ENCODE measurements at places on chromosomes 2 and 18.

GRCh38 chr2:190415794-190416775 lies 7.9 kb downstream of the MFSD6 start:
- no peak for DNase-seq

- DNase-seq: no peak
These were observed 265.3 kb downstream of the RNF144A start for GRCh38 chr2:7182525-7182924.

- DNase-seq: no peak
These were observed 225.7 kb downstream of the MTX2 start for GRCh38 chr2:176494949-176495353.

DNA sequence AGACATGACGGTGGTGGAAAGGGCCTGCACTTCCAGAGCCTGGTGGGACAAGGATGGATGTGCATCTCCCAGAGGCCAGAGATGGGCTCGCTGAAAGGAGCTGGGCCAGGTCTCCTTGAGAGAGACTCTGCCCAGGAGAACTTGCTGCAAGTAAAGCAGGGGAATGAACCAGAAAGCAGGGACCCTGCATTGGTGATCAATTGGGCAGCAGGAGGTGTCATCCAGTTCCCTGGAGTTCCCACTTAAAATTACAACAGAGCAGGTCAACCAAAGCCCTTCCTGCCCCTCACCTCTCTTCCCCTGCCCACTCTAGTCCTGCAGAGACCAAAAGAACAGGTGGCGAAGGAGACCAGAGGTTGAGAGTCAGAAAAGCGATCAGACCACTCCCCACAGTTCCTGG lies 69.7 kb upstream of the CAB39 start:
- DNase-seq: no peak

DNA sequence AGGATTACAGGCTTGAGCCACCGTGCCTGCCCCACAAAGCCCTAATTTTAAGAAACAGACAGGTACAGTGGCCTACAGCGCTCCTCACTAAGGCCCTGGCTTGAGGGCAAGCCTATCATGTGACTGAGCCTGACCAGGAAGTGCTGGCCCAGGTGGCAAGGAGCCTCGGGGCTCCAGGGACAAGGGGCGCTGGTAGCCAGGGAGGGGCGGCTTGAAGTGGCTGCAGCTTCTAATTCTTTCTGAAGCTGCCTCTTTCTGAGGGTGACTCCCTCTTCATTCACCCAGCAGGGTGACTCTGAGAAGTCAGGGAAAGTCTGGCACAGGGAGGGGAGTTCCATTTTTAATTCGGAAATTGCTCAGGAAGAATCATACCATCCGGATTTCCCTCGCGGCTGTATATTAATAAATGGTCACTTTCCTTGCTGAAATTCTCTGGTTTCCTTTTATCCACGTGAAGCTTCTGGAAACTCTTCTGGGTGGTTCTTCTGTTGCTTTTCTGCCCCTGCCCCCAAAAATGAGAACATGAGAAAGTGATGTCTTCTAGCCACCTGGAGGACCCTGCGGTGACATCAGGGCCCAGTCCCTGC lies 115.7 kb downstream of the FAM210A start:
- DNase-seq: no peak

GRCh38 chr2:60331115-60331809 lies 222.2 kb downstream of the BCL11A start:
- DNase-seq: no peak

DNA sequence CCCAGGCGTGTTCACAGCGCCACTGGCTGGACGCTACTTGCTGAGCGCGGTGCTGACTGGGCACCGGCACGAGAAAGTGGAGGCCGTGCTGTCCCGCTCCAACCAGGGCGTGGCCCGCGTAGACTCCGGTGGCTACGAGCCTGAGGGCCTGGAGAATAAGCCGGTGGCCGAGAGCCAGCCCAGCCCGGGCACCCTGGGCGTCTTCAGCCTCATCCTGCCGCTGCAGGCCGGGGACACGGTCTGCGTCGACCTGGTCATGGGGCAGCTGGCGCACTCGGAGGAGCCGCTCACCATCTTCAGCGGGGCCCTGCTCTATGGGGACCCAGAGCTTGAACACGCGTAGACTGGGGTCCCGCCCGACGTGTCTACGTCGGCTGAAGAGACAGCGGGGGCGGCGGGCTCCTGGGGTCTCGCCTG lies 891 bp upstream of the KHK start:
- DNase-seq: no peak

DNA sequence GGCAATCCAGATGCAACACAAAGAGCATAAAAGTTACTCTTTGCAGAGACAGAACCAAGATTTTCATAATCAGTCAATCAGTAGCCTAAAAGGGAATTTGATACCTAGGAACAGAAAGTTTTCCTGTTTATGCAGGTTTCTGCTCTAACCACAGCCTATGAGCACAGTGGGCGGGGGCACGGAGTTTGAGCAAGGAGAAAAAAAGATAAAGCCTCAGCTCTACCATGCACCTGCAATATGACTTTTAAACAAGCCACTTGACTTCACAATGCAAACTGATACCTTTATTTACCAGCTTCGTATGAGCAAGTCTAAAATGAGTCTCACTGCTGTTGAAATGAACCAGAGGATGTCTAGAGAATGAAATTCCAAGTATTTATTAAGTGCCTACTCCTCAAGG lies 5.6 kb upstream of the LRATD1 start:
- DNase-seq: no peak

GRCh38 chr2:69946351-69947324 lies 14.8 kb downstream of the ASPRV1 start:
- DNase-seq: no peak

- no peak for DNase-seq
These were observed 142.7 kb upstream of the DOK6 start for GRCh38 chr18:69257861-69258458.

DNA sequence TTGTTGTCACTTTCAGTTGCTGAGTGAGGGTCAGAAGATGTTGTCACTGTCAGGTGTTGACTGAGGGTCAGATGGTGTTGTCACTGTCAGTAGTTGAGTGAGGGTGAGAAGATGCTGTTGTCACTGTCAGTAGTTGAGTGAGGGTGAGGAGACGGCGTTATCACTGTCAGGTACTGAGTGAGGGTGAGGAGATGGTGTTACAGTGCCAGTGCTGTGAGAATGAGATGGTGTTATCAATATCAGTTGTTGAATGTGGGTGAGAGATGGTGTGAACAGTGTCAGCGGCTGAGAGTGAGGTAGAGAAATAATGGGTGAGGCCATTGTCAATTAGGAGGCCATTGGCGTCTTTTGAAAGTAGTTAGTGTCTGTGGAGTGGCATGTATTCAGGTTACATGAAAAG lies 1.6 kb upstream of the ATP9B start:
- DNase-seq: no peak

- no peak for DNase-seq
These were observed 734.0 kb upstream of the GCFC2 start for GRCh38 chr2:76444732-76445131.

- DNase-seq: no peak
These were observed 42.5 kb downstream of the SDC1 start for GRCh38 chr2:20182241-20182931.

GRCh38 chr2:73859721-73860586 lies 31.2 kb downstream of the STAMBP start:
- DNase-seq: no peak

- no peak for DNase-seq
These were observed 1060.2 kb upstream of the ACVR2A start for GRCh38 chr2:146784602-146785001.

- no peak for DNase-seq
These were observed 279.5 kb upstream of the PKDCC start for GRCh38 chr2:41768310-41768709.

GRCh38 chr2:168930242-168930641 lies 29.2 kb downstream of the G6PC2 start:
- DNase-seq: no peak

DNA sequence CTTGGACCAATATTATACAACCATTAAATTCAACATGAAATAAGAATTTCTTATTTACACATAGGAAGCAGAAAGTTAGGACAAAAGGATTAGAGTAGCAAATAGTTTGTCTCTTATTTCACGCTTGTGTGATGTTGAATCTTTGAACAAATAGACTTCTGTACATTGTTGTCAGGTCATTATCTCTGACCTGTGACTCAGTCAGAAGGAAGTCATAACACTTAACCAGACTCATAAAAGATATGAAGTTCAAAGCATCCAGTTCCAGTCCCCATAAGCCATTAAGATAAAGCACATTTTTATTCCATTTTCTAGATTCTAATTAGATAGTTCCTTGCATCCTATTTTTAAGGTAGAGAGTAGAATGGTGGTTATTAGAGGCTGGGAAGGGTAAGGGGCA lies 130.8 kb downstream of the UPP2 start:
- DNase-seq: no peak

DNA sequence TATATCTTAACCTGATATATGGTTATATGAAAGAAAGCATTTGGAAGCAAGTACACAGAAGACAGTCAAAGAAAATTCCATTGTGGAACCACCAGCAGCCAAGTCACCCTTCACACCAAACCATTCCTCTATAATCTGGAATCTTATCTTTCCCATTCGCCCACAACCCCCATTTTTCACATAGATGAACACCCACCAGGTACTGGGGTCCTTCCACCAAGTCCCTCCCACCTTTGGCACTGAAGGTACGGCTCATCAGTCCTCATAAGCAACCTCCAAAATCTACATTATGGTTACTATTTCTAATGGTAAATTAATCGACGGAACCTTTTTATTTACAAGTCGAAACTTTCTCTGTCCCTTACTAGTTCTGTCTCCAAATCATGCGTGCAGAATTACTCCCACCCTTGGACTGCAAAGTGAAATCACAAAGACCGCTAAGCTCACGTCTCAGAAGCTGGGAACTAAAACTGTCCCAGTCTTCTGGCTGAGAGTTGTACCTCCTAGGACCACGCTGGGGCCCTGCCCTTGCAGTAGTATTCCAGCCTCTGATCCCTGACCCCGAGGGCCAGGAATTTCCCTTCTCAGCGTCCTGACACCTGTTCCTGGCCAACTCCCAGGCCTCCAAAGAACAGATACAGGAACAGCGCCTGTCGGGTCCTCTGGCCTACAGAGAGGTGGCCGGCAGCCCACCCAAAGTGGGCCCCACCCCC lies 702 bp downstream of the OLA1 start:
- peak; percentile 43 for DNase-seq

GRCh38 chr2:181746844-181747243 lies 66.5 kb upstream of the NEUROD1 start:
- DNase-seq: no peak

DNA sequence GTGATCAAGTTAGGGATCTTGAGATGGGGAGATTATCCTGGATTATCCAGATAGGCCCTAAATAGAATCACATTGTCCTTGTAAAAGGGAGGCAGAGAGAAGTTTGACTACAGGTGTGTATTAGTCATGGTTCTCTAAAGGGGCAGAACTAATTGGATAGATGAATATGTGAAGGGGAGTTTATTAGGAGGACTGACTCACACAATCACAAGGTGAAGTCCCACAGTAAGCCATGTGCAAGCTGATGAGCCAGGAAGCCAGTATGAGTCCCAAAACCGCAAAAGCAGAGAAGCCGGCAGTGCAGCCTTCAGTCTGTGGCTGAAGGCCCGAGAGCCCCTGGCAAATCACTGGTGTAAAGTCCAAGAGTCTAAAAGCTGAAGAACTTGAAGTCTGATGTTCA lies 275.8 kb downstream of the KCNS3 start:
- DNase-seq: no peak

- DNase-seq: no peak
These were observed 203.6 kb upstream of the GALNT5 start for GRCh38 chr2:157053876-157054275.

- no peak for DNase-seq
These were observed 128.0 kb upstream of the SETBP1 start for GRCh38 chr18:44552706-44553105.

Measured in HAP-1 (cell line).